ENCODE measurements at places on chromosomes 5 and 9.

- DNase-seq, result no peak
Measured at GRCh38 chr5:113897748-113898147, 384.3 kb downstream of the YTHDC2 start.

- DNase-seq, result no peak
Measured at GRCh38 chr5:178895615-178896571, at the start of gene ZFP2. Gene ZFP2 (plus strand): TSS chr5:178895913. CDS start chr5:178931314, 35,401 bp downstream.

GRCh38 chr5:61621202-61621650 is 289.2 kb downstream of the ZSWIM6 start:
- DNase-seq, result no peak

- no peak for DNase-seq
Measured at GRCh38 chr9:2726650-2727340, 9.5 kb downstream of the KCNV2 start.

DNA sequence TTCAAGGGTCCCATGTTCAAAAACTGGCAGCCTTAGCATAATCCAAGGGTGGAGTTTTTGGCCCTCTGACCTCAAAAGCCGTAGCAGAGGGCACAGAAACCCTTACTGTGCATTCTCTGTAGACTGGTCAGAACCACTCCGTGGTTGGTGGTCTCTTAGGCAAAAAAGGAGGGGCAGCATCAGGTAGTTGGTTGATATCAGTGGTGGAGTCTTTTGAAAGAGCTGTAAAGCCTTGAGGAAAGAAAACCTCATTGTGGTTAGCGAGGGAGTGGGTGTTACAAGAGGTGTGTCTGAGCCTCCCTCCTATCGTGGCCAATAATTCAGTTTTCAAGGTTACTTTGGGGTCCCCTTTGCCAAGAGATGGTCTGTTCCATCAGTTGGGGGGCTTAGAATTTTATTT is 40.9 kb downstream of the ARHGEF28 start:
- DNase-seq, result no peak

DNA sequence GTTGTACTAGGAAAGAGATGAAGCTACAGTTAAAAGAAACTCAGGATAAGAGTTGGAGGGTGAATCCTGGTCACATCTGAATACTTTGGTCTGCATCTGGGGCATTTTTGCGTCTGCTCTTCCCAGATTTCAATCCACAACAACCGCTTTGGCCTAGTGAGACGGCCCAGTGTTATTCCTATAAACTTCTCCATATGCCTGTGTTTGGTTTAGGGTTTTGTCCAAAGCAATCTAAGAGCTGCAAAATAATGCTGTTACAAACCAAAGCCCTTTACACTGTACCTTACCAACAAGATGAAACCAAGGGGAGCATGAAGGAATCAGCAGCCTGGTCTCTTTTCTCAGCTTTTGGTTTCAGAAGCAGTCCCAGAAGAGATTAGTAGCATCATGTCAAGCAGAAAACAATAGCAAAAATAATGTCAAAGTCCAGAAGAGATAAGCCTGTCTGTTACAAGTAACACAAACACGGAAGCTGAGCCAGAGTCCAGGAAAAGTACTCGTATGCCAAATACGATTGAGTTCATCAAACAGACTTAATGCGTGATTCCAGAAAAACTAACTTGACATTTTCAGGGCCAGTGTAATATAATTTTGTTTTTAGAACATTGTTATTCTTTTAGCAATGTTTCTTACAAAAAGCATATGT is 379.9 kb upstream of the ACO1 start:
- no peak for DNase-seq

- no peak for DNase-seq
Measured at GRCh38 chr5:52987711-52988331, 1.3 kb upstream of the ITGA2 start.

GRCh38 chr9:121841771-121842611 is 190.6 kb downstream of the DAB2IP start:
- no peak for DNase-seq

GRCh38 chr5:33984671-33985124 is at the start of gene SLC45A2:
Gene SLC45A2 (minus strand): TSS chr5:33984693. CDS start chr5:33984583, 110 bp downstream.
- DNase-seq, result no peak

- no peak for DNase-seq
Measured at GRCh38 chr5:109049565-109049964, 301.9 kb downstream of the FER start.

GRCh38 chr9:131752231-131752884 is 12.5 kb upstream of the RAPGEF1 start:
- no peak for DNase-seq

GRCh38 chr9:130999245-130999623 is 9.7 kb upstream of the LAMC3 start:
- DNase-seq, result no peak

GRCh38 chr9:124313940-124314339 is 56.2 kb downstream of the NEK6 start:
- no peak for DNase-seq

DNA sequence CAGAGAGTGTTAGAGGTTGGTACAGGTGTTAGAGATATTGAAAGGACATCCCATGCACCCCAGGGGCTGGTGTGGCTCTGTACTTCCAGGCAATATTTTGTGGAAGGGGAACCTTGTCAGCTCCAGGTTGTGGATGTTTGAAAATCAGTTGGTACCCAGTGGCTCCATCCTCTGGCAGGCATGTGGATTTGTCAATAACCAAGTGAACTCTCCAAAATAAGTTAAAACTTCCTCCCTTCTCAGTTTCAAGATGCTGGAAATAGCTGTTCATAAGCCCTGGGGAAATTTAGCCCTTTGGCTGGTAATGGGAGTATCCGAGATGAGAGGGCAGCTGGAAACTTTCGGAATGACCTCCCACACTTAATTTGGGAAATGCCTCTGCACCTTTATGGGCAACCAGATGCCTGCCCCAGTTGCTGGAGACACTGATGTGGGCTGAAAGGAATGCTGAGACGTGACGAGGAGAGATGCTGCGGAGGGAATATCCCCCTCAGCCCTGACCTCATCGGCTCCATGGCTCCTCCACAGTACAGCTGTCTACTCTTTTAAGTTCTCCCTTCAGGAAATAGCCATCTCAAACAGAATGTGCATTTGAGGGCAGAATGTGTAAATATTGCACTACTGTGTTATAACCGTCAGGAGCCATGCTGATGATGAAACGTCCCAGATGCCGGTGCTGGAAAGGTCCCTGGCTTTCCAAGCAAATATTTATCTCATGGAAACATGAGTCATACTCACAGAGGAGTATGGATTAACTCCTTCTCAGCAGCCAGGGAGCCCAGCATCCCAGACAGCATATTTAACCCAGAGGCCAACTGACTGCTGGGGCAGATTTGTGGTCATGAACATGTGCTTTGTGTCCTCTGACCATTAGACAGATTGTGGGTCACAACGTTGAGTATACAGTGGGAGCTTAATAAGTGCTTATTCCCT is 29.5 kb downstream of the TGFBI start:
- no peak for DNase-seq

DNA sequence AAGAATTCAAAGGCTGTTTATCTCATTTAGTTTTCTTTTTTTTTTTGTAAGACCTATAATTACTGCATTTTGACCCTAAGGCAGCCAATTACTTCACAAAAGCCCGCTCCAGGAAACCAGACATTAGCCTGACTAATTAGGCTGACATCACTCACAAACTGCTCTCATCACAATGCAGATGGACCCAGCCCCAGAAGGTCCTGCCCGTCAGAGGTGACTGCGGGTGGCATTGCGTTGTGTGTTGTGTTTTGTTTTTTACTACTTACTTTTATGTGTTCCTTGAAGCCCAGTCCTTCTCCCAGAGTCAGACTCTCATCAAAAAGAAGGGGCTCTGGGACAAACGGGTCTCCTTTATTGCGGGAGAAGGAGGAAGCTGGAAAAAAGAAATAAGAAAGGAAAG is 172.2 kb downstream of the HSD17B3 start:
- no peak for DNase-seq

DNA sequence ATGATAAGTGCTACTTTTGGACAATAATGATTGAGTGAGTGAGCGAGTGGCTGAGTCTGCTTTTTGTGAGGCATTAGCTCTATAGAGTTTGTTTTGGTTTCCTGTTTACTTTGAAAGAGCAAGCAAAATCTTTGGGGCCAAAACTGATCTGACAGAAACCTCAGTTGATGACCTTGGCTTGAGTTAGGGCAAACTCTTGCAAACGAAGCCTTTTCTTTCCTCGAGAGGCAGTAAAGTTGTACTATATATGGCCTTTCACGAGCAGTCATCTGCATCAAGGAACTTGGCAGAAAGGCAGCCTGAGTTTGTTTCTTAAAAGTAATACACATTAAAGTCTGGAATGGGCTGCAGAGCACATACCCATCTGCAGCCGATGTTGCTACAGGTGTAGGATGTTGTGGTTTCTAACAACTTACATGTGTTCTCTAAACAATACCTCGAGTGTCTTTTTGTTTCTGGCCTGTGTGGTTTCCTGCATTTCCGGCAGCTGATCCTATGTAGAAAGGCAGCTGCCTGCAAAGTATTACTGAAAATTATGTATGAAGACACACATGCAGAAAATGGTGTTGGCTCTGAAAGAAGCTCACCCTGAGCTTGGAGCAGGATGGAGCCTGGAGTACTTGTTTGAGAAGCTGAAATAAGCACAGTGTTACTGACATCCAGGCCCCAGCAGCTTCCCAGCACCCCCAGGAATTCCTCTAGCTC is 60.8 kb downstream of the FOXD1 start:
- no peak for DNase-seq

DNA sequence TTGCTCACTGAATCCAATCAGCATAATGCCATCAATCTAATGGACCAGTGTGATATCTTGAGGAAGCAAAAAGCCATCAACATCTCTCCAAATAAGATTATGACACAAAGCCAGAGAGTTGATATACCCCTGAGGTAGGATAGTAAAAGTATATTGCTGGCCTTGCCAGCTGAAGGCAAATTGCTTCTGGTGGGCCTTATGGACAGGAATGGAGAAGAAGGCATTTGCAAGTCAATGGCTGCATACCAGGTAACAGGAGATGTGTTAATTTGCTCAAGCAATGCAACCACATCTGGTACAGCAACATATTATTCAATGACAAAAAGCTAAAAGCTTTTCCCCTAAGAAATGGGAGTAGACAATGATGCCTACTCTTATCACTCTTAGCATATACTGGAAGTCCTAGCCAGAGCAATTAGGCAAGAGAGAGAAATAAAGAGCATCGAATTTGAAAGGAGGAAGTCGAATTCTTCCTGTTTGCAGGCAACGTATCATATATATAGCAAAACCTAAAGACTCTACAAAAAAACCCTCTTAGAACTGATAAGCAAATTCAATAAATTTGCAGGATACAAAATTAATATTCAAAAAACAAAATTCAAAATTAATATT is 216.1 kb upstream of the RASA1 start:
- no peak for DNase-seq

DNA sequence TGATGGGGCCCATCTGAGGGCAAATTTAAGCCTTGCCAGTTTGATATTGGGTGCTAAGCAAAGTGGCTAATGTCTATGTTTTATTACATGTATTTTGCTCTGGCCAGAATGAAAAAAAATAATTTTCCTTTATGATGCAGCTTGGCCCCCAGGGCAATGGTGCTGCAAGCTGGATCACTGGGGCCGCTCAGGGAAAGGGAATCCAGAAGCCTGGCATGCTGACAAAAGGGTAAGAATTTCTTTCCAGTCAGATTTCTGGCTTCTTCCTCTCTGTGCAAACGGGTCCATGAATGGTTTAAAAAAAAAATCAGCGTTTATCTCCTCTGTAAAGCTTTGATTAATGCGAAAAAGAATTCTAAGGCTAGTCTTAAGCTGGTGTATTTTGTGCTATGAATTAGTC is 138.4 kb downstream of the MAPKAP1 start:
- DNase-seq, result no peak

GRCh38 chr9:98538626-98539031 is 170.1 kb downstream of the GABBR2 start:
- DNase-seq, result no peak

DNA sequence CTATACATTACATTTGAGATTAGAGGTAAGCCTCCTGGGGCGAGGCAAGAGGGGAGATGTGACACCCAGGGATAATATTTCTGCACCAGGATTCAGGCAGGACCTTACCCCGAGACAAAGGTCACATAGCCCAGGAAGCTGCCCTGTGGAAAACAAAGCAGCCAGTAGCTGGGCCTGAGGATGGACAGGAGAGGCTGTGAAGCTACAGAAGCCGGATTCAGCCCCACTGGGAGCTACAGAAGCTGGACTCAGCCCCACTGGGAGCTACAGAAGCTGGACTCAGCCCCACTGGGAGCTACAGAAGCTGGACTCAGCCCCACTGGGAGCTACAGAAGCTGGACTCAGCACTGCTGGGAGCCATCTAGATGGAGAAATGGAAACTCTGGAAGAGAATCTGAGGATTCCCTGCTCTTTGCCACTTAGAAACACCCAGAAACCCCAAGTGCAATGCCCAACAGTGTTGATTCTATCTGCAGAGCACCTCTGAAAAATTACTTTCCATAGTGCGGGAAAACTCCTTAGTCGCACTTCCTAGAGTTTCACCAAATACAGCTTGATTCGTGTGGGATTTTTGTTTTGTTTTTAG is 46.5 kb upstream of the ZFR start:
- no peak for DNase-seq
